Astrocyte (in vitro differentiated cells and primary cell): ENCODE measurements at places on chromosomes 1 and 21. TPM values are rescaled to one million over a fixed set of nuclear protein-coding genes. Genes with fewer than 3 reads are reported as not detected.
A peak's percentile ranks its signal among the peaks of the same experiment; 100 is the strongest.

FAM72D gene
- total RNA-seq: 0.70 and 1.00 TPM in 2 replicates

DNA sequence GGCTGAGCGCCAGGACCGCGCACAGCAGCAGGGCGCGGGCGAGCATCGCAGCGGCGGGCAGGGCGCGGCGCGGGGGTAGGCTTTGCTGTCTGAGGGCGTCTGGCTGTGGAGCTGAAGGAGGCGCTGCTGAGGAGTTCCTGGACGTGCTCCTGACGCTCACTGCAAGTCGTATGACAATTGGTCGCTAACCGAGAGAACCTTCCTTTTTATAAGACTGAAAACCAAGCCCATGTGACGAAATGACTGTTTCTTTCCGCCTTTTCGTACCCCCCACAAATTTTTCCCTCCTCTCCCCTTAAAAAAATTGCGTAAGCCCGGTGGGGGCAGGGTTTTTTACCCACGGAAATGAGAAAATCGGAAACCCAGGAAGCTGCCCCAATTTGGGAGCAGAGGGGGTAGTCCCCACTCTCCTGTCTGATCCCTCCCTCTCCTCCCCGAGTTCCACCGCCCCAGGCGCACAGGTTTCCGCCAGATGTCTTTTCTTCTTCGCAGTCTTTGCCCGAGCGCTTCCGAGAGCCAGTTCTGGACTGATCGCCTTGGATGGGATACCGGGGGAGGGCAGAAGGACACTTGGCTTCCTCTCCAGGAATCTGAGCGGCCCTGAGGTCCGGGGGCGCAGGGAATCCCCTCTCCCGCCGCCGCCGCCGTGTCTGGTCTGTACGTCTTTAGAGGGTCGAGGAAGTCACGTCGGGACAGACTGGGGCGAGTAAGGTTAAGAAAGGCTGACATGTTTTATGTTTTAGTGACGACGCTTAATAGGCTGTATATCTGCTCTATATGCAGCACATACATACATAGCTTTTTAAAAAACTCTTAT is at the start of gene PTGS2:
Gene PTGS2 (minus strand): TSS at position 179 of the 817 bp plus-strand sequence. CDS start 133 bp downstream, at position 46.
- H3K4me3 ChIP-seq: peak within 1 kb of the TSS; percentile 92
- peak; percentile 93 for DNase-seq
- H3K36me3 ChIP-seq: peaks cover 10% of the 10 kb centered on the region
- H3K27ac ChIP-seq: peak within 1 kb of the TSS; percentile 92

- no peaks in the 10 kb centered on the region for H3K4me1 ChIP-seq
- H3K27ac ChIP-seq: no peak overlapping the region
- no peak for DNase-seq
- H3K27me3 ChIP-seq: no peaks in the 10 kb centered on the region
Observed at GRCh38 chr1:40997096-40997495, 17.6 kb downstream of the CTPS1 start.

E2F2 gene
- 0.11 TPM in 1 of 2 replicates, not detected in the other for total RNA-seq

- H3K27me3 ChIP-seq: no peaks in the 10 kb centered on the region
- H3K4me1 ChIP-seq: no peaks in the 10 kb centered on the region
Observed at GRCh38 chr1:169697755-169698154, 13.7 kb downstream of the SELL start.

DNA sequence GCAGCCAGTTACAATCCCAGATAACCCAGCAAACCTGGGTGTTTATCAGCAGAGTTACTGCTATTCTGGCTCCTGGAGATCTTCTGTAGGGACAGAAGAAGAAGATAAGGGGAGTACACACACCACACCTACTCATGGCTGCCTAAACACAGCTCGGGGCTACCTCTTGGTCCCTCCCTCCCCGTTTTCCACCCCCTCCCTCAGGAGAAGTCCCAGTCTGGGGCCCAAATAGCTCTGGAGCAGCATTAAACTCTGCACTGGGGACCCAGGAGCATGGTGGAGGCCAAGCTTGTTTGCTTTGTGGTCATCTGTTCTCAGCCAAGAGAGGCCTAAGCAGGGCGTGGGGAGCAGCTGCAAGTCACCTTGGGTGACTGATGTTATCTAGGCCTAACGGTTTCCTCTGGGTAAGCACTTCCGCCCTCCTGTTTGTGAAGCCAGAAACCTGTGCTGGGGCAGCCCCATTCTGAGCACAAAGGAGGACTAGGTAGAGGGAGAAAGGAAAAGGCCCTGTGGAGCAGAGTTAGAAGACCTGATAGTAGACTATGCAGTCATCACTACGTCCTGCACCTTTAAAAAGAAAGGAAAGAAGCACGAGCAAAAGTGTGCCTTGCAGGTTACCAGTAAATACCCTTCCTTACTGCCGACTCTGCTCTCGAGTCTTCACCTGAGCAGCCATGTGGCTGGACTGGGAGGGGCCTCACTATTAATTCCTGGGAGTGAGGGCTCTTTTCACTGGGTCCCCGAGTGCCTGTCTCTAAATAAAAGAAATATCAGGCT is 2.0 kb upstream of the RCSD1 start:
- H3K4me3 ChIP-seq: no peak overlapping the region
- DNase-seq: no peak
- H3K4me1 ChIP-seq: no peaks in the 10 kb centered on the region
- H3K36me3 ChIP-seq: no peaks in the 10 kb centered on the region

DRAM2 gene
- total RNA-seq: 33.9 and 38.7 TPM in 2 replicates

DNA sequence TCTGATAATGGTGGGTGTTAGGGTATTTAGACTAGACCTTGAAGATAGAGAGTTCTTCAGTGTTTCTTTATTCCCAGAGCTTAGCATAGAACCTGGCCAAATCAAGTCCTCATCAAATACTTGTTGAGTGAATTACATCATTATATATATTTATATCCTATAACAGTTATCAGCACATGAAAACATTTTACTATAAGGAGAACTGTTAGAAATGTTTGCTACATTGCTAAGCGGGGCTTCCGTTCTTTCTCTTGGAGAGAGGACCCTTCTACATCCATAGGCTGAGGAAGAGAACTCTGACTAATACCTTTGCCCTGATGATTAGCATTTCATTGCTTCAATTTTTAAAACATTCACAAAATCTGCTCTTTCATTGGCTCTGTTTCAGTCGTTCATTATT is 66.5 kb upstream of the NBL1 start:
- peaks cover 4% of the 10 kb centered on the region for H3K27me3 ChIP-seq
- H3K27ac ChIP-seq: no peak overlapping the region
- no peak overlapping the region for H3K4me3 ChIP-seq
- H3K36me3 ChIP-seq: no peaks in the 10 kb centered on the region
- no peaks in the 10 kb centered on the region for H3K4me1 ChIP-seq
- DNase-seq: no peak

DNA sequence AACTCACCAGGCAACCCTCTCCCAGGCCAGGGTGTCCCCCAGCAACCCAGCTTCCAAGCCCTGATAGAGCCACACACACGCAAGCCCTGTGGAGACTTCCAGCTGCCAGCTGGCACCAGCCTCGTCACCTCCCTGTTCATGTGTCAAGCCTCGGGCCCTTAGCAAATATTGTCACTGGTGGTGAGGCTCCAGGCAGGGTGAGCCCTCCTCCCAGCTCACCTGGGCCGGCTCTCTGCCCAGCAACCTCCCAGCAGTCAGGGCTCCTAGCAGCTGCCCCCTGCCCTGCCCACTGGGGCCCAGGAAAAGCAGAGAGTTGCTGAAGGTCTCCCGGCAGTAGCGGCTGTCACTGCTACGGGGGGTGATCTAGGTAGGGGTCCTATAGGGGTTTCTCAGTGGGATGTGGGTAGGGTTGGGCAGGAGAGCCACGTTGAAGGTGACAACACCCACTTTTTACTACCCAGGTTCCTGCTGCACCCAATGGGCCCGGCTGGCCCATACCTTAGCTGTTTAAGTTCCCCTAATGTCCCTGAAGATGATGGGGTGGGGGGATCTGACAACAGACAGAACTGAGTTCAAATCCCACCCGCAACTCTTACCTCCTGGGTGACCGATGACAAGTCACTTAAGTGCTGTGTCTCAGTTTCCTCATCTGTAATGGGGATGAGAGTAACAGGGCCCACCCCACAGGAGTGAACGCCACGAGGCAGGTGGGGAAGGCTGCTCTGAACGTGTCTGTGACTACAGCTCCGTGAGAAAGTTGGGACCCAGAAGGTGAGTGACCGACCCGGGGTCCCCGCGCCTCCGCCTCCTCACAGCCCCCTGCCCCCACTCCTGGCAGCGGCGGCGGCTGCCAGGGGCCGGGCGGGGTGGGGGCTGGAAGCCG is 678 bp downstream of the TTC39A start:
- no peak for DNase-seq
- no peak overlapping the region for H3K27ac ChIP-seq
- H3K4me3 ChIP-seq: no peak overlapping the region
- peaks cover 20% of the 10 kb centered on the region for H3K4me1 ChIP-seq
- H3K27me3 ChIP-seq: no peaks in the 10 kb centered on the region

TAS1R3 gene
- total RNA-seq: 0.41 and 0.50 TPM in 2 replicates

DNA sequence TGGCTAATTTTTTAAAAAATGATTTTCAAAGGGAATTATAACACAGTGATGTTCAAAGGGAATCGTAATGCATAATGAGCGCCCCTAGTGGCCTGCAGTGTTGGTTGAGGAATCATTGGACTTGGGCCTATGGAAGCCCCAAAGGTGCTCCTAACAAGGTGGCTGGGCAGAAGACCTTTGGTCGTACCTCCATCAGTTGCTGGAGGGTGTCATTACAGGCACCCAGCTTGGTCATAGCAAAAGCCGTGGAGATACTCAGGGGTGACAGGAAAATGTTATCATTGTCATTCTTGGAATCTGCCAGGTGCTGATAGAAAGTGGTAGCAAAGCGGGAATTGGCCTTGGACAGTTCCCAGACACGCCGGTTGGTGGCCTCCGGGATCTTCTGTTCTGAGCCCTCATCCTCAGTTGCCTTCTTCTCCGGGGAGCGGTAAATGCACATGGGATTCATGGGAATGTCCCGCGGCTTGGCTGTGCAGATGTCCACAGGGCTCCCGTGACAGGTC is 2.7 kb downstream of the SERPINC1 start:
- no peak overlapping the region for H3K4me3 ChIP-seq
- no peaks in the 10 kb centered on the region for H3K4me1 ChIP-seq
- no peak for DNase-seq
- no peak overlapping the region for H3K27ac ChIP-seq

FMN2 gene
- 2.1 and 2.4 TPM in 2 replicates for total RNA-seq

- no peaks in the 10 kb centered on the region for H3K27me3 ChIP-seq
- no peak overlapping the region for H3K27ac ChIP-seq
- H3K4me3 ChIP-seq: no peak overlapping the region
Observed at GRCh38 chr21:45552696-45553391, 10.6 kb upstream of the SLC19A1 start.

BARHL2 gene
- total RNA-seq: not detected in 2 replicates

PCBP3 gene
- total RNA-seq: 1.8 and 2.5 TPM in 2 replicates

FCGR2B gene
- total RNA-seq: not detected in 2 replicates
